Cardiac atrium fibroblast (primary cell): ENCODE measurements at places on chromosomes 3 and 15. TPM values are rescaled to one million over a fixed set of nuclear protein-coding genes. Genes with fewer than 3 reads are reported as not detected.

ZNF502 gene
- total RNA-seq, result 3.6 and 5.4 TPM in 2 replicates

CLRN1 gene
- total RNA-seq, result not detected in 2 replicates

CCR8 gene
- total RNA-seq, result not detected in 2 replicates

GRK7 gene
- total RNA-seq, result not detected in 2 replicates

LRRC3B gene
- total RNA-seq, result not detected in 2 replicates

RARB gene
- 2.8 and 5.2 TPM in 2 replicates for total RNA-seq

CCR3 gene
- total RNA-seq, result not detected in 2 replicates

PGBD4 gene
- 1.4 and 1.9 TPM in 2 replicates for total RNA-seq

DOCK3 gene
- total RNA-seq, result under 0.01 and 0.16 TPM in 2 replicates

CGNL1 gene
- total RNA-seq, result 7.9 and 12.0 TPM in 2 replicates

EPHB1 gene
- total RNA-seq, result 0.16 TPM in 1 of 2 replicates, not detected in the other

SPATA12 gene
- not detected in 2 replicates for total RNA-seq

SEMA5B gene
- total RNA-seq, result not detected in 2 replicates

GABRR3 gene
- total RNA-seq, result not detected in 2 replicates

PLOD2 gene
- 318 and 416 TPM in 2 replicates for total RNA-seq

CCNB2 gene
- 19.3 and 22.2 TPM in 2 replicates for total RNA-seq

SLC6A20 gene
- total RNA-seq, result not detected in 2 replicates
